ENCODE measurements at places on chromosomes 16 and 17. TPM values are rescaled to one million over a fixed set of nuclear protein-coding genes. Genes with fewer than 3 reads are reported as not detected.

Gene RRAD
- total RNA-seq = 0.27 TPM

Gene CCL3
- 1.6 TPM for total RNA-seq

Gene NDUFAF8
- total RNA-seq = 17.0 TPM

Gene ZFP3
- total RNA-seq = 1.3 TPM

DNA sequence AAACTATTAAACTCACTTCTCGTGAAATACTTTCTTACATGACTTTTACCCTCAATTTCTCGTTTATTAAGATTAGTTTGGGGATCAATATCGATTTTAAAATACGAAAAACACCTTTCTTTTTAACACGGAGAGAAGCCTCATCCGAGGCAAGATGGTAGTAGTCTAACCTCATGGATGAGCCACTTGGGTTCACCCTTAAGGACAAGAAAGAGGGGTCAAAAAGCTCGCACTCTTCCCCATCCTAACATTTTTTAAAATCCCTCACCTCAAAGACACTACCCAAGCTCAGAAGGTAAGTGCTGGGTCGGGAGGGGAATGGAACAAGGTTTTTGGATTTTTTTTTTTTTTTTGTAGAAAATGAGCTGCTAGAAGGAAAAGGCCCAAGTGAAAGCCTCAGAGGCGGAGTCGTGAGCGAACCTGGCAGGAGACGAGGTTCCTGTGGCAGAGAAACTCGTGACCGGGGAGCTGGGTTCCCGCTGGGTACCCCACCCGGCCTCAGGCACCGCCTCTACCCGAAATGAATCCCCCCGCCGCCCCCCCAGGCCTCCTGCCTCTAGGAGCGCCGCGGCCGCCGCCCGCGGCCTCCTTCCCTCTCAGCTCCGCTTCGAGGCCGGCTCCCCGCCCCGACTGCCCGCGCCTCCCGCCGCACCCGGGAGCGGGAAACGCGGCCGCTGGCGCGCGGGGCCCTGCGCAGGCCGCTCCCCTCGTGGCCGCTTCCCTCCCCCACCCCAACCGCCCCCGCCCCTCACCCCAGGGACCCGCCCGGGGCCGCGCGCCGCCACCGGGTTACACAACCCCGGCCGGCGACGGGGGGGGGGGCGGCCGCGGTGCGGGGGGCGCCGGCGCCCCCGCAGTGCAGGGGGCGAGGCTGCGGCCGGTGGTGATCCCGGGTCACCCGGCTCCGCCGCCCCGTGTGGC, 1.6 kb downstream of the NUFIP2 start:
- DNase-seq = peak; percentile 87

- DNase-seq = no peak
Observed at GRCh38 chr17:8031261-8031661, 7.6 kb upstream of the ALOX15B start.

GRCh38 chr17:28199115-28199514, 119.9 kb upstream of the TMEM97 start:
- DNase-seq = no peak

- DNase-seq = peak; percentile 33
Observed at GRCh38 chr17:42153919-42154742, 658 bp downstream of the RAB5C start.

DNA sequence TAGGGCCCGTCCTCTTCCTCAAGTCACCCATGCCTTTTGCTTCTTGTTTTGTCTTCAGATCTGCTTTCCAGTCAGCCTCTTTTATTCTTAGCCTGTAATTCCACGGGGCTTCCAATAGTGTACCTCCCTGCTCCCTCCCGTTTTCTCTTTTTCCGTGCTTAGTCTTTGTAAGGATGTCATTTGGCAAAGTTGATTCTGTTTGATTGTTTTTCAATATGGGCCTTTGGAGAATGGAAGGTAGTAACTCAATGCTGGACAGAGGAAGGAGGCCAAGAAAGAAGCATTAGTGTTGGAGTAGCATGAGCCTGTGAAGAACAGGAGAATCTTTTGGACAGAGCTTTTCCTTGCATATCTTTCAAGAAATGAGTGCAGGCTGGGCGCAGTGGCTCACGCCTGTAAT, 6.5 kb downstream of the WWP2 start:
- no peak for DNase-seq

DNA sequence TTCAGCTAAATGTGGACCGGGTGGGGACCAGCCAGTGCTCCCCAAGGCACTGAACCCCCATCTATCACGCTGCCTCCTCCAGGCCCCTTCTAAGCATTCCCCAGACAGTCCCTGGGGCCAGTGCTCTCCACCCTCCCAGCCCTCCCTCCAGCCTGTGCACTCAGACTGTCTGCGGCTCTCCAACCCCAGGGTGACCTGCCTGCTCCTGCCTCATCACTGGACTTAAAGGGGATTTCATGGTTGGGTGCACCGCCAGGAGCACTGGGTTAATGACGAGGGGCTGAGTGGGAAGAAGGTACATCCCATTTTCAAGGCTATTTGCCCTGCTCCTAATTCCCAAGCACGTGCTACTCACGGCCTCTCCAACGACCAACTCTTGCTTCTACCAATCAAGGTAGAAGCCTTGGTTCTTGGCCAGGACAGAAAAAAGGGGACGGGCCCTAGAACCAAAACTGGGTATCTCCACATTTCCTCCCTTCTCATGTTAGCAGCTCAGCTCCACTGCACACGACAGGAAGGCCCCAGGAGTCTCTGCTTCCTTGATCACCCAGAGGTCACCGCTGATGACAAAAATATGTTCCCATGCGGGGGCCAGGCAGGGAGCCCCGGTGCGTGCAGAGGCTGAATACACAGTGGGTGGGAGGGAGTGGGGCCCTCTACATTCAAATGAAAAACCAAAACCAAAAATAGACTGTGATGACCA, 3.5 kb upstream of the ABR start:
- DNase-seq = no peak

DNA sequence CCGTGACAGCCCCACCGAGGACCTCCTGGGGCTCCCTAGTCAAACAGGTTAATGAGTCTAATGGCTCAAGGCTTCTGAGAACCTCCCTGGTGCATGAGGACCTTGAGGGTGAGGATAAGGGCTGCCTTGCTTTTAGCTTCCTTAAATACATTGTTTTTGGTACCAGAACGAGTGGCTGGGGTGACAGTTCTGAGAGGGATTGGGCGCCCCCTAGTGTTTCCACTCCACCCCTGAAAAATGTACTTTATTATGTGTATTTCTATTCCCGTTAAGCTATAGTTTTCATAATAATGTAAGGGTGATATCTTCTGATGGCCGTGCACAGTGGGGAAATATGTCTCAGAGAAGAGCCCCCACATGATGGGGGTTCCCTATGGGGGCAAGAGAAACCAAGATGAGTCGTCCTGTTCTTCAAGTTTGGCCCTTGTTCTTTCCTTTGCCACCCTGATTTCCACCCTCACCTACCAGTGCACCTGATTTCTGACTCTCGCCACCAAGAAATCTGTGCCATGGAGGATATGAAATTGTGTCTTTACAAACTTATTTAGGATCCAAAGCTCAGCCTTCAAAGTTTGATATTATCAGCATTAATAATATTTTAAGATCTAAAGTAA, 14.5 kb upstream of the VWA3A start:
- DNase-seq = peak; percentile 69

Measured in hematopoietic multipotent progenitor cell (in vitro differentiated cells).